Hypothalamus (tissue), 51 donors: ENCODE measurements at places on chromosomes 11 and 22.

GRCh38 chr11:35617687-35618496 is at the start of gene FJX1:
TSS of gene FJX1 (plus strand) at chr11:35618460. CDS start at chr11:35618637, 177 bp downstream.
- DNase-seq, result peak; percentile 23

DNA sequence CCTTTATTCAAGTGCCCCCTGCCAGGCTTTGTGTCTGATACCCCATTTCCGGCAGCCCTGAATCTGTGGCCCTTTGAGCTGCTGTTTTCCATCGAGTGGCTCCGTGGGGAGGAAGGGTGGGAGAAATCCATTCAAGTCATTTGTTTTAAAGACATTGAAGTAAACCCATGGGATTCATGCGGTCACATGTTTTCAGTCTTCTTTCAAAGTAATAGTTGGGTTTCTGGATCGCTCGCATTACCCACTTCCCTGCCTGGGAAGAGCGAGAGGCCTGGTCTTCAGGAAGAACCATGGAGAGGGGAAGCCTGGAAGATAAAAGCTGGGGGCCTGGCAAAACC is 14.4 kb downstream of the DAGLA start:
- no peak for DNase-seq

- no peak for DNase-seq
Measured at GRCh38 chr11:59944720-59945119, 6.5 kb downstream of the OOSP1 start.

GRCh38 chr11:19244621-19245020 is 3.9 kb upstream of the E2F8 start:
- DNase-seq, result no peak

DNA sequence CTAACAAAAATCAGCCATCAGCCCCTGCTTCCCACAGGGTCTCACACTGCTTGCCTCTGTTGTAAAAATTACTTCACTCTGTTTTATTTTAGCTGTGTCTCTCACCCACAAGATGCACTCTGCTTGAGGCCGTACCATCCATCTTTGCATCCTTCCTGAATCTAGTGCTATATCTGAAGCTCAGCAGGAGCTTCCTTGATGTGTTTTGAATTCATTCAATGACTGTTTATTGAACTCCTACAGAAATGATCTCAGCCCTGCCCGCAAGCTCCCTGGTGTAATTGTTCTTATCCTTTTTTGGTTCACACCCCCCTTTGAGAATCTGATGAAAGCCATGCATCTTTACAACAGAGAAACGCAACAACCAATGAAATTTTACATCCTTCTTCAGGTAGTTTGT is 310.2 kb upstream of the ZC3H12C start:
- DNase-seq, result no peak

- DNase-seq, result no peak
Measured at GRCh38 chr22:35575116-35575748, 34.6 kb downstream of the RASD2 start.

- no peak for DNase-seq
Measured at GRCh38 chr11:125425601-125426000, 70.5 kb downstream of the FEZ1 start.

- no peak for DNase-seq
Measured at GRCh38 chr11:79080551-79080950, 360.3 kb downstream of the TENM4 start.

- no peak for DNase-seq
Measured at GRCh38 chr11:10633261-10633660, 60.3 kb downstream of the IRAG1 start.

- no peak for DNase-seq
Measured at GRCh38 chr11:70700453-70700852, 302.1 kb downstream of the CTTN start.

DNA sequence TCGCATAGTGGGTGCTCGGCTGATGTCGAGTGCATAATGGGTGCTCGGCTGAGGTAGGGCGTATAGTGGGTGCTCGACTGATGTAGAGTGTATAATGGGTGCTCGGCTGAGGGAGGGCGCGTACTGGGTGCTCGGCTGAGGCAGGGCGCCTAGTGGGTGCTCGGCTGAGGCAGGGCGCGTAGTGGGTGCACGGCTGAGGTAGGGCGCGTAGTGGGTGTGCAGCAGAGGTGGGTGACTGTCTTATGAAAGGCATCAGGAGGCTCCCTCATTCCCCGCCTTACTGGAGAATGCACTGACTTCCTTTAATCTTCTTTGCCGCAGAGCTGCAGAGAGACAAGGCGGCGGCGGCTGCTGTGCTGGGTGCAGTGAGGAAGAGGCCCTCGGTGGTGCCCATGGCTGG is 33.8 kb downstream of the ARHGAP8 start:
- DNase-seq, result no peak

DNA sequence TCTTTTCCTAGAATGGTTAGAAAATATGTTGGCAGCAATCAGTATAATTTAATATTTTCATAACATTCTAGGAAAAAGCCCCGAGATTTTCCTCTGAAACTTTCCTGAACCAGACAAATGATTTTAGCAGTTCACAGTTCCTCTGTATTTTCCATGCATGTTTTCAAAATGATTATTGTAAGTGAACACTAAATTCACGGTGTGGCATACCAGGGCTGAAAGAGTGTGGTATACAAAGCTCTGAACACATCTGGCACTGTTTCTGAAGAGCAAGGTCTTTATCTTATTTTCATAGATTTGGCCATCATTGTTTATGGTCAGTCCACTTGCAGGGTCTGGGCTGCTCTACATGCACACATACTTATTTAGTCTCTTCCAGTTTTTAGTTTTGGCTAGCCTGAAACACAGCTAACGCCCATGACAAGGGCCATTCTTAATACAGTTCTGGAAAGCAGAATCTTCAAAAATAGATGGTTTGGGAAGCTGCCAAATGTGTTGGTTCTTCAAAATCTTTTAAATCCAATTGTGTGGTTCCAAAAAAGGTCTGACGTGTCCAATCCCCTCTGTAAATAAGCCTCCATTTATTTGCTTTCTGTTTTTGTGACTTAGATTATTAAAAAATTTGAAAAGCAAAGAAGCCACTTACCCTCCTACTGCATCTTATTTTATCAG is 7.9 kb upstream of the GAB2 start:
- DNase-seq, result no peak

GRCh38 chr11:126839496-126839895 is 161.1 kb downstream of the KIRREL3 start:
- no peak for DNase-seq
